ENCODE measurements at places on chromosomes 6 and 20.

DNA sequence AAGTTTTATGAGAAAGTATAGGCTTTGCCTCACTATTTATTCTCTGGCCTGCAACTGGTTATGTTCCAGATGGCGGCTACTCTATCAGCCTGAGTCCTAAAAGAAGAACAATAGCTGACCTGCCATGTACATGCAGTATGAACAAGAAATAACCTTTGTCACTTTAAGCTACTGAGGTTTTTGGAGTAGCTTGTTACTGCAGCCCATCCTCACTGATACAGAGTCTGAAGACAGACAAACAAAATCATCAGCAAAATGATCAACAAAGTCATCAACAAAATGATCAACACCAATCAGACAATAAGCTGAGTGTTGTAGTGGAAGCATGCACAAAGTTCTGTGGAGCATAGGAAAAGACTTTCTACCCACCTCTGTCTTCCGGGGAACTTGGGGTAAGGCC is 82.5 kb downstream of the PLCG1 start:
- DNase-seq = no peak

- peak; percentile 33 for DNase-seq
Observed at GRCh38 chr6:15533379-15534026, 129.3 kb downstream of the DTNBP1 start.

- no peak for DNase-seq
Observed at GRCh38 chr6:138869398-138869797, 73.5 kb downstream of the ECT2L start.

GRCh38 chr6:24149836-24150235 is 23.8 kb downstream of the NRSN1 start:
- no peak for DNase-seq

DNA sequence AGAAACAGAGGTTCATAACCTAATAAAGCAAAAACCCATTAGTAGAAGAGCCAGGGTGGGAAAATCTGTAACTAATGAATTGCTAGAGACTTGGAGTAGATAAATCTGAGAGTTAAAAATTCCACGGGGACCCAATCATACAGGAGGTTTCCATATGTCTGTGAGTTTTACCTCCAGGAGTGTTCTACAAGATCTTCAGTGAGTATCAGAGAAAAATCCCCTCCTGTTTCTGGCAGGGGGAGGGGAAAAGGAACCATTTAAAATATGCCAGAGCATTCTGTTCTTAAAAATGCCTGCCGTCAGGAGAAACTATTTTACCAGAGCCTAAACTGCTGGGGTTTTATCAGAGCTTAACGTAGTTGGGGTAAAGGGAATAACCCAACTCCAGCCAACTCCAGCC is 54.0 kb upstream of the PLN start:
- no peak for DNase-seq
